NCI-H748 treated with DMSO at 0.1 percent for 48 hours (cell line): ENCODE measurements at places on chromosomes 11 and 22.

GRCh38 chr11:125519860-125520834, 24.1 kb upstream of the FEZ1 start:
- no peak for DNase-seq

DNA sequence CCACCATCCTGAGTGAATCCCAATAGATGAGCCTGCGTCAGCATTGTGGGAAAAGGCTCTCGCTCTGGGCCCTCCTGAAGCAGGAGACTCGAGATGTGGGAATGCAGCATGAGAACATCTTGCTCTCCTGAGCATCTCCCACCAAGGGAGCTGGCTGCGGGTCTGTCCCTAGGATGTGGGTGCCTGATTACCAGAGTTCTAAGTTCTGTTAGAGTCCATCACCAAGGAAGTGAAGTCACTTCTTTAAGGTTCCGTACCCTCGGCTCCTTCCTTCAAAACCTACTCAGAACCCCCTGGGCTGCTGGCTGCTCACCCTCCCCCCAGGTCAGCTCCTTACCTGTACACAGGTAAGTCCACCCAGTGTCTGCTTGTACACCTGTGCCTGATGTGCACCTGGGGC, 100.5 kb upstream of the IGLL5 start:
- DNase-seq: no peak

DNA sequence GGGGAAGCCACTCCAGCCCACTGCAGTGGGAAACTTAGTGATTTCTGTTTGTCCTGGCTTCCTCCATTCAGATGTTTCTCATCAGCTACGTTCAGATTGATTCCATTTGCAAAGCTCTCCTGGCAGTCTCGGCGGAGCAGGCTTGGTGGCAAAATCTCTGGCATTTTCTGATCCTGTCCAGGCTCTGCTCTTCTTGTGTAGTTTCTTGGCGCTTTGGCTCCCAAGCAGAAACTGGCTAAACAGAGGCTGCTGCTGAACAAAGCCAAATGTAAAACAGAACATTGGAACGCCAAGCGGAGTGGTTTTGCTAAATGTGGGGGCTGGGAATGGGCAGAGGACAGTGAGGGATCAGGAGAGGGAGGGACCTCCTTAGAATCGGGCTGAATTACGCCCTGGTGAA, 36.7 kb downstream of the ADAMTS8 start:
- DNase-seq: no peak

DNA sequence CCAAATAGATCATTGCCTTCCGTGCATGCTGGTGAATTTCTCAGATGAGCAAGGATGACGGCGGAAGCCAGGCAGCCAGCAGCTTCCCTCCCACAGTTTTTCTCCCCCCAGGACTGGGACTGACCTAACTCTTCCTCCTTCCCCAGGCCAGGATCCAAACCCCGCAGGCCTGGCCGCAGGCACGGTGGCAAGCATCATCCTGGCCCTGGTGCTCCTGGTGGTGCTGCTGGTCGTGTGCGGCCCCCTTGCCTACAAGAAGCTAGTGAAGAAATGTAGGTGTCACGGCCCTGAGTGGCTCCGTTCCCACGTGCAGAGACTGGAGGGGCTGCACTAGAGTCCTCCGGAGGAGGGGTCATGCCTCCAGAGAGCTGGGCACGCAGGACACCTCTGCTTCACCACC, 20.5 kb downstream of the CD5 start:
- DNase-seq: no peak

- no peak for DNase-seq
These were observed 6.1 kb downstream of the STK33 start for GRCh38 chr11:8587915-8588314.

- no peak for DNase-seq
These were observed 27.0 kb downstream of the RBMXL2 start for GRCh38 chr11:7115780-7116179.
